ENCODE measurements at places on chromosomes 2 and 18. TPM values are rescaled to one million over a fixed set of nuclear protein-coding genes. Genes with fewer than 3 reads are reported as not detected.

GRCh38 chr2:54271843-54272627 lies 16.0 kb upstream of the TSPYL6 start:
- H3K27me3 ChIP-seq = peaks cover 2% of the 10 kb centered on the region
- H3K36me3 ChIP-seq = no peaks in the 10 kb centered on the region
- no peak overlapping the region for H3K27ac ChIP-seq
- peaks cover 17% of the 10 kb centered on the region for H3K4me1 ChIP-seq

- no peak for DNase-seq
- no peak overlapping the region for H3K27ac ChIP-seq
- no peaks in the 10 kb centered on the region for H3K27me3 ChIP-seq
- no peak overlapping the region for H3K4me3 ChIP-seq
These were observed 273.5 kb downstream of the RNF144A start for GRCh38 chr2:7190587-7191324.

- H3K36me3 ChIP-seq = no peaks in the 10 kb centered on the region
- no peak overlapping the region for H3K4me3 ChIP-seq
- peaks cover 44% of the 10 kb centered on the region for H3K4me1 ChIP-seq
- peak; percentile 89 for DNase-seq
- no peaks in the 10 kb centered on the region for H3K27me3 ChIP-seq
- H3K27ac ChIP-seq = peak overlapping the region; percentile 85
These were observed 55.3 kb upstream of the AFF3 start for GRCh38 chr2:100197631-100198153.

GRCh38 chr2:236875906-236876505 lies 209.7 kb upstream of the COPS8 start:
- peaks cover 48% of the 10 kb centered on the region for H3K4me1 ChIP-seq
- H3K27me3 ChIP-seq = no peaks in the 10 kb centered on the region
- no peaks in the 10 kb centered on the region for H3K36me3 ChIP-seq
- H3K4me3 ChIP-seq = no peak overlapping the region

Gene GCG
- not detected for total RNA-seq

Gene C2orf78
- not detected for total RNA-seq

Gene PMAIP1
- total RNA-seq = 24.4 TPM

Gene ARHGAP28
- total RNA-seq = 22.8 TPM

Measured in osteocyte (in vitro differentiated cells).